Activated T-cell treated with anti-CD3 and anti-CD28 coated beads for 24 hours (primary cell): ENCODE measurements at places on chromosomes 3 and 15.

DNA sequence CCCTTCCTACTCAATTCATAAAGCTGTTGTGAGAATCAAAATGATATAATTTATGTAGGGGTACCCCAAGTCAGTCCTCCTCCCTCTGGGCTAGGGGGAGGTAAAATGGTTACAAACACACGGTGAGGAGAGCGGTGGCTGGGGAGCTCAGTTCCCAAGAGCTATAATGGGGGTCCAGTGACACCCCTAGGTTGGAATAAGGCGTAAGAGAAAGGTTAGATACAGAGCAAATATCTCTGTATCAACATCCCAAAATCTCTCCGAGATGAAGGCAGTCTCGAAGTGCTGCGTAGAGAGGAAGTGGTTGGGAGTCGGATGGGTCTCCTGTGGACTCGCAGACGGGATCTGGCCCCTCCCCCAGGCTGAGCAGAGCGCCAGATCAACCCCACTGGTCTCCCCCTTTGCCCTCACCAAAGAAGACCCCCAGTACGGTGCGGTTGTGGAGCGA, 1.8 kb downstream of the DUOX2 start:
- no peak for DNase-seq

- no peak for DNase-seq
Observed at GRCh38 chr15:89096664-89097063, 8.4 kb downstream of the ABHD2 start.

- no peak for DNase-seq
Observed at GRCh38 chr3:164737174-164737573, 341.1 kb downstream of the SI start.

DNA sequence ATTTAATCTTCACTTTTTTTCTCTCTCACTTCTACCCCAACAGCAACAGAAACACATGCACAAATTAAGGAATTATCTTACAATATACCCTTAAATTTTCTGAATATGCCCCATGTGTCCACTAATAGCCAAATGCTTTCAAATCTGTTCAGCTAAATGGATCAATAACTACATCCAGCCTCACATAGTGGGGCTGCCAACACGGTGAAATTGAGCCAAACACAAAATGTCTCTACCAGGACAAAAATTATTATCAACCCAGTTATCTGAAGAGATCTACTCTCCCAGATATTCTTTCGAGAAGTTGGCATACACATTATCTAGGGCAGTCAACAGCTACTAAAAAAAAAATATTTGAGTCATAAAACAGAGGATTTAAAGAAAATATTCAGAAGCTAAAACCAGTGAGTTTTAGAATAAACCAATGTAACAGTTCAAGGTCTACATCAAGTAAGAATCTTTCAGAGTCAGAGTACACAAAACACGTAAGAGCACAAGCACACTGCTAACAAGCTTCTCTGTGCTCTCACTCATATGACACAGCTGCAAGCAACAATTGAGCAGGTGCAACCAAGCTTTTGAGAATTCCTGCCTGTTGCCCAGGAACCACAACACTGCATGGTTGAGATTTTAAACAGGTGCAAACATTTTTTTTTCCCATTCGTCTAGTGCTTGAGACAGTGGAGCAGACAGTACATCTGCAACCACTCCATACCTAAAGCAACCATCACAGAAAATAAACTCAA, 247.7 kb downstream of the ZBTB20 start:
- no peak for DNase-seq

DNA sequence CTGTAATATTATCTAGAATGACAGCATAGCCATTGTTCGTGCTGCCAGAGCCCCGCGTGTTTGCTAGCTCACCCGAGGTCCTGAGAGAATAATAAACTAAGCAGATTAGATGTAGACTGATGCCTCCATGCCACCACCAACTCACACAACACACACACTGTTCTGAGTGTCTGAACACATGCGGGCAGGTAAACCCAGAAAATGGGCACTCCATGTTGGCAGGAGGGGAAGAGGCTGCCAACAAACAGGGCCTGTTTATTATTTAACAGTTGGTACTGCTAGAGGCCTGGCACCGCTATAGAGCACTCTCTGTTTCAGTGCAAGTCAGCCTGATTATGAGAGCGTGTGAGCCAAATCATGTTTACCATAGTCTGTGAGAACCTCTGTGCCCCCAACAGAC, 299.0 kb downstream of the ZBTB20 start:
- no peak for DNase-seq

DNA sequence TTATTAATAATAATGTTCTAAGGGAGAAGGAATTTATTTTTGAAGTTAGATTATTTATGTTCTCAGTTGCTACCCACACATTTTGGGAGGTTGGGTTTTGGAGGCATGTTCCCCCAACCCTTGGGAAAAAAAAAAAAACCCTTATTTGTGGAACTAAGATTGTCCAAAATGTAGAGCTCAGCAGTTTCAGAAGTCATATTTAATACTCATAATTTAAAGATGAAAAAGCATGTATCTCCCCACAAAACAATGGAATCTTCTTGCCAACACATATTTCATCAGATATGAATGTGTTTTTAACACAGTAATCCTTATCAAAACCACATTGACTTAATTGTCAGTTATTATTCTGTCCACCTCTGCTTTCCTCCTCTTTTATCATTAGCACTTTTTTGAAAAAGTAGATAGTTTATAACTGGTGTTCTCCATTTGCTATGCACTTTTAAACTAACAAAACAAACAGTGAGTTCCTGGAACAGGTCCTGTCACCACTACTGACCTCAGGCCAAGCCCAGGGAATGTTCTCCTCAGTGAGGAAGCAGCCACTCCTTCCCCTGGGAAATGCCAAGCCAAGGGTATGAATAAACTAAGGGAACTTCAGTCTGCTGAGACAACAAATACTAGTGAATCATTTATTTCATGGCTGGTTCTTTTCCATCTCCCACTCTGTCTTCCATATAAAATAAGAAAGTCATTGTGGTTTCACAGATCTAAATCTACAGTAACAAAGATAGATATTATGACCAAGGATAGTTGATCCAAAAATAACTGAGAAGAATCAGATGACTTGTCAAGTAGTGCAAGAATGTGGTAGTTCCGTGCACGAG, 414.4 kb upstream of the ALCAM start:
- no peak for DNase-seq

DNA sequence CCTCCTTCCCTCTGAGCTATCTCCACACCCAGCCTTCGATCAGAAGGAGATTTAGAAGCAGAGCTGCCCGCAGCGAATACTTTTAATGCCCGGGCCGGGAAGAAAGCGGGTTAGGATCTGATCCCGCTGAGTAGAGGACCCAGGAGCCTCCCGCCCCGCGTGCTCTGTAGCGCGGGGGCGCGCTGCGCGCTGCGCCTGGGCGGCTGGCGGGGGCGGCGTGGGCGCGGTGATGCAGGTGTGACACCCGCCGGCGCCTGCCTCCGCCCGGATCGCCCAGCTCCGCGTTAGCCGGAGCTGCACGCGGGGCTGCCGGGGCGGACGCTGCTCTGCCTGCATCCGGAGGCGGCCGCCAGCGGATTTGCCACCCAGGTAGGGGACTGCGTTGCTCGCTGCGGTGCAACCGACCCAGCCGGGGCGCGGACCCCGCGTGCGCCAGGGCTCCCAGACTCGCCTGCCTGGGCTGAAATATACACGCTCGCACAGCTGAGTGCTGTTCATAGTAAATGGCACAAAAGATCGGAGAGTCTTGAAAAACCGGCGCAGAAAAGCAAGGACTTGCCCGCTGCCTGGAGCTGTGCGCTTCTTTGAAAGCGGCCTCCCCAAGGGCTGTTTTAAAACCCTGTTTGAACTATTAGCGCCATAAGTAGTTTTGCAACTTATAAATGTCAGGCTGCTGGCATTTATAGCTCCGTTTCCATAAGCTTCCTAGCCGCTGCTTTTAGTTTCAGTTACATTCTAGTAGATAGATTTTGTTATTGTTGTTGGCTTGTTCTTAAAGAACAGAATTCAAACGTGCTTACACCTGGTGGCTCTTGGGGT, at the start of gene SV2B:
SV2B (plus strand) TSS at position 263 of the 819 bp plus-strand sequence. CDS start 126,007 bp downstream, outside the sequence.
- peak; percentile 14 for DNase-seq

GRCh38 chr3:117019082-117019713, 309.6 kb downstream of the TUSC7 start:
- no peak for DNase-seq

DNA sequence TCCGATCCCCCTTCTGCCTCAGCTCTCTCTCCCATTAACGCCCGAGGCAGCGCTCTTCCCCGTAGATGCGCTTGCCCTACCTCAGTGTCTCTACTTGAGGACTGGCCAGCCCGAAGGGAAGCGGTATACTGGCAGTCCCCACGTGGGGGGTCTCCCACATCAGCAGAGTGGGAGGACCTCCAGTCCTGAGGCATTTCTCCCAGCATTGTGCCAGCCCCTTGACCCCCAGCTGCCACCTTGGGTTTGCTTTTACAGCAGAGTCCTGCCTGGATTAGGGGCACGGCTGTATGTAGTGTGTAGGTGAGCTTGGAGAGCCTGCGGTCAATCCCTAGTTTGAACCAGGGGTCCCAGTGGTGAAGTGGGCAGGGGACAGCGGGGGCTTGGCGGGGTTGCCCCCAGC, 767 bp downstream of the SEMA3F start:
- no peak for DNase-seq

- DNase-seq, result no peak
Observed at GRCh38 chr15:39106950-39107349, 473.9 kb upstream of the THBS1 start.
